ENCODE measurements at places on chromosomes 1 and 21.

DNA sequence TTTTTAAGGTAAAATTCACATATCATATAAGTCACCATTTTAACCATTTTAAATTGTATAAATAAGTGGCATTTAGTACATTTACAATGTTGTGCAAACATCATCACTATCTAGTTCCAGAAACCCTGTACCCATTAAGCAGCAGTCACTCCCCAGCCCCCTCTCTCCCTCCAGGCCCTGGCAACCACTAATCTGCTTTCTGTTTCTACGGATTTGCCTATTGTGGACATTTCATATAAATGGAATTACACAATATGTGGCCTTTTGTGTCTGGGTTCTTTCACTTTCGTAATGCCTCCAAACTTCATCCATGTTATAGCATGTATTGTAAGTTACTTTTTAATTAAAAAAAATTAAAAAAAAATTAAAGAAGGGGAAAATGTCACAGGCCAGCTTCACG lies 58.0 kb upstream of the RAB3GAP2 start:
- DNase-seq = no peak

GRCh38 chr1:202046227-202046626 lies 35.8 kb downstream of the ELF3 start:
- DNase-seq = no peak

DNA sequence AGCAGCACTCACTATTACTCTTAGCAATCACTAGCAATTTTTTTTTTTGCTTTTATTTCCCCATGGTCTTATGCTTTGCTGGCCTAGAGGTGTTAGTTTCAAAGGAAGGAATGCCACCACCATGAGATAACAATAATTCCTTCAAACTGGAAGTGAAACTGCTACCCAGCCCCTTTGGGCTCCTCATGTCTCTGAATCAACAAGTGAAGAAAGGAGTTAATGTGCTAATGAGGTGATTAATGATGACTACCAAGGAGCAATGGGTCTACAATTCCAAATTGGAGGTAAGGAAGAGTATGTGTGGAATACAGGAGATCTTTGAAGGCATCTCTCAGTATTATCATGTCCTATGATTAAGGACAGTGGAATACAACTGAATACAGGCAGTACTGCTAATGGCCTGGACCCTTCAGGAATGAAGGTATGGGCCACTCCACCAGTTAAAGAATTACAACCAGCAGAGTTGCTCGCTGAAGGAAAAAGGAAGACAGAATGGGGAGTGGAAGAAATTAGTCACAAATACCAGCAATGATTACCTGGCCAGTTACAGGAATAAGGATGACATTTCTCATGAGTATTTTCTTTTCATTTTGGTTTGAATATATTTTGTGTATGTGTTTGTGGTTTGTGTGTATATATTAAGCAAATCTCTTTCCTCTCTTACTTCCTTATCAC lies 652.9 kb downstream of the ADGRL2 start:
- no peak for DNase-seq

- DNase-seq = no peak
Measured at GRCh38 chr21:41820384-41821080, 53.7 kb upstream of the RIPK4 start.

DNA sequence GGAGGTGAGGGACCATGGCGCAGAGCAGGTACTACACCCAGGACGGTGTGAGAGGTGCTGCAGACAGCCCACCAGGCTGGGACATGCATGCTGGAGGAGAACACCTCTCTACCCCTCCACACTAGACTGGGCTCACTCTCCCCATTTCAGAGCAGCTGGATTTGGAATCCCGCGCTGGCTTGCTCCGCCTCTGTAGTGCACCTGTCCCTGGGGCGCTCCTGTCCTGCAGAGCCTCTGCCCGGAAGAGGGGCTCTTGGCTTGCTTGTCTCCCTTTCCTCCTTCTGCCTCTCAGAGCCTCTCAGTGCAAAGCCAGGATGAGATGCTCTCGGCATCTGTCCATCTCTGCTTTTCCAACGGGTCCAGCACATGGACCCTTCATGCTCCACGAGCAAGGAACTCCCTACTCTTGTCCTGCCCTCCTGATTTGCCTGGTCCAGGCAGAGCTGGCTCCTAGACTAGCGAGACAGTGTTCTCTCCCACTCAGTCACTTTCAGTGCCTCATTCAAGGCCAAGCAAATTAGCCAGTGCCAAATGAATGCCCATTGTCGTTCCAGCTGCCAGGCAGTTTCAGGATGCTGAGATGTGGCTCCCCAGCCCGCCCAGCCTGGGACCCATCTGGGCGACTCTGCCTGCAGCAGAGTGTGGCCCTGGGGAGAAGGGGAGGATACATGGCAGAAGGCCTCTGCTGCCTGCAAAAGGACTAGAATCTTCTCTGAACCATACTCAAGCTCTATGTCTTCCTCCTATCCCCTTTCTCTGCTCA lies 33.7 kb downstream of the CDCA8 start:
- DNase-seq = no peak

DNA sequence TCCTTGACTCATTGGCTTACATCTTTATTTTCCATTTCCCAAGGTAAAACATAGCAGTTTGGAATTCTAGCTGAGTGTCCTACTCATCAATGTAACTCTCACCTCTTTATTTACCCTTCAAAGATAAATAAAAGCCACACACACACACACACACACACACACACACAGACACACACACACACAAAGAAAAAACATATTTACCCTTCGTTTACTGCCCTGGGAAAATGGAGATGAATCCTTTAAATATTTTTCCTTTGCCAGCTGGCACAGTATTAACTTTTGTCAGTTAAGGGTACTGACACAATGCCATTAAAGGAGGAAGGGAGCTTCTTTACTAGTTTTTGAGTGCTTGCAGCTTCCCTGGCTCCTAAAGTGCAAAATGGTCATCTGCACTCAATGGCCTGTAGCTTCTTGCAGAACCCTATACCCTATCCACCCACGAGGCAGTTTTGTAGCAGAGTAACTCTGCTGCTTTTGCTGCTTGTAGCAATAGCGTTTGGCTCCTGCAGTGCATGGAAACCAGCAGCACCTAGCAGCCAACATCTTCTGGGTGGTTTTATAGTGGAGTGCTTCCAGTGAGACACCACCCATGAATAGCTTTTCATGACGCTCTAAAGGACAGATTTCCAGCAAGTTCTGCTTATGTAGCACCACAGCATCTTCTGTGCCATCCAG lies 103.7 kb downstream of the HS2ST1 start:
- DNase-seq = no peak
